Spinal cord (tissue), 10 donors: ENCODE measurements at places on chromosomes 1 and 21.

GRCh38 chr1:200561856-200562214 lies 58.7 kb downstream of the KIF14 start:
- no peak for DNase-seq

DNA sequence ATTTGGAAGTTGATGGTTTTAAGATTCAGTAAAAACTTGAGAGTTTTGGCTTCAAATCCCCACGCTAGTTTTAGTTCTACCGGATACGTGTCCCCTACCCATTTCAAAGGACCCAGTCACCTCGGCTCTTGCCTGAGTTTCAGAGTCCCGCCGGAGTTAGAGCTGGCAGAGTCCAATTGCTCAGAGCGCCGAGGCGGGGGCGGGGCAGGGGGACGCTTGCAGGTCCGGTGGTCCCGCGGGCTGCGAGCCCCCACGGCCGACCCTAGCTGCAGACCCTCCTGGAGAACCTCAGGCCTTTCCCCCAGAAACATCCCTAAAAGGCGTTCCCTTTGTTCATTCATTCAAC lies 765 bp upstream of the VPS45 start:
- no peak for DNase-seq

DNA sequence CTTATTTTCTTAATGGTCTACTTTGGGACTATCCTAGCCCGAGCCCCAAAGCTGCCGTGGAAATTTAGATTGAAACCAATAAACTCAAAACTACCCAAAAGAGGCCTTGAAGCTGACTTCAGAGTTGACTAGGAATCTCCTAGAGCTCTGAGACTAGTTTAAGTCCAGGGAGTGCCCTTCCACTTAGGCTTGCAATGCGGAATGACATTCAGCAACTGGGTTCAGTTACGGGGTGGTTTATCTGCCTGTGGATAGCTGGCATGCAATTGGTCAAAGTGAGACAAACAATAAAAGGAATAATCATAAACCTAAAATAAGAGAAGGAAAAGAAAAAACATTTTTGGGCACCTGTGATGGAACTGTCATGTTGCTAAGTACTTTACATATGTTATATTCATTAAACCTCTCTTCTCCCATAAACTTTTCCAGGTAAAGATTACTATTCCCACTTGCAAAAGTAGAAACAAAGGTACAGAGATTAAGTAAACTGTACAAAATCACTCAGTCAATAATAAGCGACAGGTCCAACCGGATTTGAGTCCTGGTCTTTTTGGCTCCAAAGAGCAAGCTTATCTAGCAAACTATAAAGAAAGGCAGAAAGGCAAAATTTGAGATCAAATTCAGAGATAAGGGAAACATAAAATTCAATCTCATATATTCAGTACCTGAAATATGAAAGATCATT lies 56.5 kb downstream of the GPATCH2 start:
- DNase-seq, result no peak

DNA sequence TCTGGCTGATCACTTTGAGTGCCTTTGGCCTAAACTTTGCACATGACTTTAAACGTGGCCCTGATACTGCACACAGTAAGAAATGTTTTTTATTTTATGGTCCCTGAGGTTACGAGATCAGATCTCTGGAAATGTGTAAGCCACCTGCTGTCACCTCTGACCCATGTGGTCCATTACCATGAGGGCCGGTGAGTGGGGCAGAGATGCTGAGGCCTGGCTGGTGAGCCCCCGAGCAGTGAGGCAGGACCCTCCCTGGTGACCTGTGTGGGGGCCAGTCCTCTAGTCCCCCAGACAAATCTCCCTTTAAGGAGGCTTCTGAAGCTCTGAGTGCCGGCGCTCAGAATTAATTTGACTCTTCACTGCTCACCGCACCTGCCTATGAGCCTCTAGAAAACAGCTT lies 12.4 kb downstream of the TFF3 start:
- no peak for DNase-seq

DNA sequence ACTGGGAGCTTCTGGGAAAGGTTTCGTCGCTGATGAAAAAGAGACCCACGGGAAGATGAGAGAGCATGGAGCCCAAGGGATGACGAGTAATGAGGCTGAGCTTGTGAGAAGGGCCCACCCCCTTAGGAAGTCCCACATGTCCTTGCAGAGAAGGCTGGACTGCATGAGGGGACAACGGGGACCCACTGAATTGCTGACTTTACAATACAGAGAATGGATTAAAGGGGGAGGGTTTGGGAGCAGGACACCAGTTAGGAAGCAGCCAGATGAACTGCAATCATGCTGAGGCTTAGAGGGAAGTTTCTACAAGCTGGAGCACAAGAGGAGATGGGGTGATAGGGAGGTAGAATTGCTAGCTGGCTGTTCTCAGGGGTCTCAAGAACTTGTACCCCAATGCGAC lies 5.5 kb upstream of the TMEM51 start:
- DNase-seq, result no peak

DNA sequence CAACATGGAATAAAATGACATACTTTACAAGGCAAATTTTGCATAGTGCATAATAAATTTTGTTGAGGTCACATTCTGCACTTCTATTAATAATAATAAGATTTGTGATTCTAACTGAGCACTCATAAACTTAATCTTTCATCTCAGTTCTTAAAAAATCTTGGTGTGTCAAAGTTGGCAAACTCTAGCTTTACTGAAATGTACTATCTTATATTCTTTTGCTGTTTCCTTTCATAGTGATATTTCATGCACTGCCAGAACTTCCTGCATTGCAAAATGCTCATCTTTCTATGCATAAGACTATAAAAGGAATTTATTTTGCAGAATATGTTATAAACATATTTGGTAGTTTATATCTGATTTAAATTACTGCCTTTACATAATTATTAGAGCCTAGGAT lies 797.6 kb downstream of the ADGRL2 start:
- DNase-seq, result no peak

DNA sequence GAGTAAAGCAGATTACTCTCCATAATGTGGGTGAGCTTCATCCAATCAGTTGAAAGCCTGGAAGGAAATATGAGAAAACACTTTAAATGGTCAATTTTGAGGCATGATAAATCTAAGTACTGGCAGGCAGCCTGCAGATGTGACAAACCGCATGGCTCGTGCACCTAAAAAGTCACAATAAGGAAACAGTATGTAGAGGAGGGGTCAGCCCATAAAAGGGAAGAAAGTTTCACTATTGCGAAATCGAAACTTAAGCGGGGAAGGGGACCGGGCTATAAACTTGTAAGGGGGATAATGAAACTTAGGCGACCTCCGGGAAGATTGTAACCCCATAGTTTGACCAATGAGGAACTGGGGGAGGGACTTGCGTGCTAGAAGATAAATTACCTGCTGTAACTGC lies 109.8 kb downstream of the PLPPR4 start:
- DNase-seq, result no peak

DNA sequence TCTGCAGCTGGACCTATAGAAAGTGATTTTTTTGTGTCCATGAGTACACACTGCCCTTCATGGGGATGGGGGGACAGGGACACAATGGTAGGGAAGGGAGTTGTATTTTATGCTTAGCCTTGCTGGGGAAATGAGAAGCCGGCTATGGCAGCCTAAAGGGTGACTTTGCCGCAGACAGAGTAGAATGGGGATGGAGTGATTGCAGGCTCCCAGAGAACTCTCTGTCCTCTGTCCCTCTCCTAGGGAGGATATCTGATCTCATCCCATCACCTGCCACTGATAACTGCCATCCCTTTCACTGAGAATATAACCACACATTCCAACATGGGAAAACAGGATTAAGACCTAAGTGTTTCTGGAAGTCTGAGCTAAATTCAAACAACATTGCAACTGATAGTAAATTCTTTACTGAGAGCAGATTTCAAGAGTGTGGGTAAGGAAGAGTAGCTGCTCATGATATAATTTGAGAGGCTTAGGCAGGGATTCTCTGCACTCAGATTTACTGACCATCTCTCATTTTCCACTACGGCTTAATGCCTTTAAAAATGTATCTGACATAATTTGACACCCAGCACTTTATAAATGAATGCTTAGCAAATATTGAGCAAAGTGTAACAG lies 13.9 kb downstream of the SH2D1B start:
- no peak for DNase-seq

- no peak for DNase-seq
Measured at GRCh38 chr1:179786815-179787685, 44.0 kb downstream of the FAM163A start.

DNA sequence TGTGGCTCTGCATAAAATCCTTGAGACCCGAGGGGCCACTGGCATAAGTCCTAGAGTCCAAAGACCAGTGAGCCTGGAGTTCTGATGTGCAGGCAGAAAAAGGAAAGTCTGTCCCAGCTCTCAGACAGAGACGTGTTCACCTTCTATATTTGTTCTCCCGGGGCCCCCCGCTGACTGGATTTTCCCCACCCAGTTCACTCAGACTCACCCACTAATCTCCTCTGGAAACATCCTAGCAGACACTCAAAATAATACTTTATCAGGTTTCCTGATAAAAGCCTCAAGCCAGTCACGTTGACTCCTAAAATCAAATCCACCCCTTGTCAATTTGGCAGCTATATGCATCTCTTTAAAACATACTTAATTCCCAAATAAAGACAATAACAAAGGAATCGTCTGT lies 1084.2 kb upstream of the NCAM2 start:
- no peak for DNase-seq

GRCh38 chr1:162138112-162138511 lies 68.6 kb downstream of the NOS1AP start:
- DNase-seq, result no peak

GRCh38 chr1:66282891-66283621 lies 250.9 kb upstream of the SGIP1 start:
- no peak for DNase-seq

GRCh38 chr1:7516929-7517328 lies 254.2 kb upstream of the VAMP3 start:
- DNase-seq, result no peak

DNA sequence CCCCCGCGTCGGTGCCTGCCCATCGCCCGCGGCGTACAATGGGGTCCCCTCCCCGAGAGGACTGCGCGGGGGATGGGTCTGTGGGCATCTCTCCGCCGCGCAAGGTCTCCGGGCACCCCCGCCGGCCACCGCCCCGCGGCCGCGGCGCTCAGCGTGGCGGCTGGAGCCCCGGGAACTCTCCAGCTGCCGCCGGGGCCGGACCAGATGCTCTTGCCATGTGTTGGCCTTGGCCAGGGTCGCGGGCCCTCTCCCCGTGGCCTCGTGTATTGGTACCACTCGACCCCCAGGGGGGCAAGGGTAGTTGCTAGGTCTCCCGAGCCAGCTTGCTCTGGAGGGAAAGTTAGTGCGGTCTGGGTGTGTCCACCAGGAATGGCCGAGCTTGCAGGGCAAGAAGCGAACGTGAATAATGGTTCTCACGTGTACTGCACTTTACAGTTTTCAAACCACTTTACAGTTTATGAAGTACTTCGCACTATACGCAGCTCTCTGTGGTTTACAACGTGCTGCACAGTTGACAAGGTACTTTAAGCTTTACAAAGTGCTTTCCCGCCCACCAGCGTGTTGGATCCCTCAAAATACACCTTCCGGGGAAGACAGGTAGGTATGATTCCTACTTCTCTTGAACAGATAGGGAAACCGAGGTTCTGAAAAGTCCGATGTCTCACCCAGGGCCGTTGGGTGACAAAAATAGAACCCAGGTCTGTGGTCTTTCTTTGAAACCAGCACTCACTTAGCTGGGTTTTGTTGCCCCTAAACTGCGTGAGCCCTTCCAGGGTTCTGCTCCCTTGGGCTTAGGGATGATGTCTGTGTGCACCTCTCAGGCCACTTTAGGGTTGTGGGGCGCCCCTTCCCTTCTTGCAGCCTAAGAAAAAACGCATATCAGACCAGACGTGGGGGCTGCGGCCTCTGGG lies 1.2 kb downstream of the EPHB2 start:
- DNase-seq, result peak; percentile 32
